ENCODE measurements at places on chromosomes 11 and 22.

DNA sequence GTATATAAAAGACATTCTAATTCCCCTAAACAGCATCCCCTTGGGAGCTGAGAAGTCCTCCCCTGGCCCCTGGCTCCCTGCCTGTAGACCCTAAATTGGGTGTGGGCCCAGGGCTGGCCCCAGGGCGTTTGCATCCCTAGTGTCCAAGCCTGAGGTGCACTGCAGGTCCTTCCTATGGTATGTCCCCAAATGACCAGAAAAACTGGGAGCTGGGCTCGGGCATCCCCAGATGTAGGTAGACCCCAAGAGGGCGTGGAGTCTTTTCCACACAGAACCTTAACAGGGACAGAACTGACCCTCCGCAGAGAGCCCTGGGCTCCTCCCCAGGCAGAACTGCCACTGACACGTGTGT lies 782 bp upstream of the OSBPL5 start:
- no peaks in the 10 kb centered on the region for H3K27me3 ChIP-seq
- no peak overlapping the region for H3K27ac ChIP-seq
- no peak for DNase-seq
- H3K36me3 ChIP-seq = no peaks in the 10 kb centered on the region
- peaks cover 36% of the 10 kb centered on the region for H3K4me1 ChIP-seq

GRCh38 chr11:62921201-62921572 lies at the start of gene CHRM1:
Gene CHRM1 (minus strand): TSS chr11:62921363. CDS start chr11:62911100, 10,263 bp downstream.
- H3K27me3 ChIP-seq = peaks cover 9% of the 10 kb centered on the region
- peaks cover 29% of the 10 kb centered on the region for H3K4me1 ChIP-seq
- H3K36me3 ChIP-seq = no peaks in the 10 kb centered on the region
- no peak for DNase-seq

GRCh38 chr11:124240621-124241397 lies at the start of gene OR8G1:
Gene OR8G1 (plus strand): TSS chr11:124241095. CDS start chr11:124249676, 8,581 bp downstream.
- no peaks in the 10 kb centered on the region for H3K27me3 ChIP-seq
- H3K4me1 ChIP-seq = no peaks in the 10 kb centered on the region
- H3K27ac ChIP-seq = no peak within 1 kb of the TSS
- no peak within 1 kb of the TSS for H3K4me3 ChIP-seq

DNA sequence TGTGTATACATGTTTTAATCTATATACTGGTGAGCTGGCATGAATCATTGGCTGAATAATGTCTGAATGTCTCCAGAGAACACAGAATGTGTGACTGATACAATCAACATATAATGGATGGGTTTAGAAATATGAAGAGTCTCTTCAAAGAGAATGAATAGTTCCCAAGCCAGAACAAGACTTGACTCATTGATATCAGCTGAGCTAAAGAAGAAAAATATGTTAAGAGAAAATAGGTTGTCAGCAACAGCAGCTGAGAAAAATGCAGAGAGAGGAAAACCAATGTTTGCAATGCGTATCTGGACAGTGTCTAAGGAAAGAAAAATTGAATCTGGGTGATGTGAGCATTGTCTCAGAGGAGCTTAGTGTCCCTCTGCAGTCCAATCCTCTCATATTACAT lies 1281.8 kb upstream of the TENM4 start:
- no peaks in the 10 kb centered on the region for H3K27me3 ChIP-seq
- peak; percentile 8 for DNase-seq
- H3K36me3 ChIP-seq = no peaks in the 10 kb centered on the region
- peaks cover 9% of the 10 kb centered on the region for H3K4me1 ChIP-seq
- peak overlapping the region; percentile 90 for H3K27ac ChIP-seq
- no peak overlapping the region for H3K4me3 ChIP-seq

GRCh38 chr11:9577556-9577955 lies 4.1 kb downstream of the WEE1 start:
- H3K27me3 ChIP-seq = no peaks in the 10 kb centered on the region
- H3K27ac ChIP-seq = no peak overlapping the region
- H3K36me3 ChIP-seq = peaks cover 15% of the 10 kb centered on the region
- H3K4me3 ChIP-seq = no peak overlapping the region
- no peak for DNase-seq

DNA sequence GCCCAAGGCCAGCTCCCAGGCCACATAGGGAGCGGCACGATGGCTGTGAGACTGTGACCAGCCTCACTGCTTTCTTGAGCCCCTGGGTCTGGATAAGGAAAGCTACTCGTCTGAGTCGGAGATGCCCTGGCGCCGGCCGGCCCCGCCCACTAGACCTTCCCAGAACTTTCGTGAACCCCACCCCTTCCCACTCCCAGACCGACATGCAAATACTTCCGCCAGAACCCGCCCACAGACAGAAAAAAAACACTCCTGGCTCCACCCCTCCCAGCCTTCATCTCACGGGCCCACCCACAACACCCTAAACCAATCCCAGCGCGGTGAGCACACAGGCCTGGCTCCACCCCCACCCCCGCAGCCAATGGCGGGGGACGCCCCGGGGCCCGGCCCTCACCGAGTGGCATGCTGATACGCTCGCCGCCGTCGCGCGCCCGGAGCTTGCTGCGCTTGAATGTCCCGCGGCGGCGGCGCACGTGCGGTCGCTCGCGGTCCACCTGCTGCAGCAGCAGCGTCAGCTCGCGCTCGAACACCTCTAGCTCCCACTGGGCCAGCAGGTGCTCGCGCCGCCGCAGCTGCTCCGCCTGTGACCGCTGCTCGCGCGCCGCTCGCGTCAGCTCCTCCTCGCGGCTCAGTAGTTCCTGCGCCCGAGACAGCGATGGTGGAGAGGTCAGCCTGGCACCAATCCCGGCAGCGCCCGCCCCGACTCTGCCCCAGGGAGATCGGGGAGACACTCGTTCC lies 7.0 kb downstream of the MAP3K11 start:
- H3K4me3 ChIP-seq = peak overlapping the region; percentile 34
- peak overlapping the region; percentile 19 for H3K27ac ChIP-seq
- DNase-seq = peak; percentile 95
- no peaks in the 10 kb centered on the region for H3K27me3 ChIP-seq
- peaks cover 17% of the 10 kb centered on the region for H3K4me1 ChIP-seq

- H3K4me3 ChIP-seq = no peak overlapping the region
- H3K27me3 ChIP-seq = no peaks in the 10 kb centered on the region
- no peaks in the 10 kb centered on the region for H3K4me1 ChIP-seq
- no peak overlapping the region for H3K27ac ChIP-seq
Observed at GRCh38 chr11:11217929-11218628, 135.0 kb downstream of the CSNK2A3 start.

- H3K4me1 ChIP-seq = no peaks in the 10 kb centered on the region
- H3K36me3 ChIP-seq = peaks cover 26% of the 10 kb centered on the region
- no peak for DNase-seq
- no peak overlapping the region for H3K4me3 ChIP-seq
Observed at GRCh38 chr11:2128130-2128510, 11.1 kb downstream of the IGF2 start.

GRCh38 chr11:104594228-104594958 lies 303.9 kb downstream of the CASP12 start:
- H3K27ac ChIP-seq = no peak overlapping the region
- no peak for DNase-seq
- H3K36me3 ChIP-seq = no peaks in the 10 kb centered on the region
- no peak overlapping the region for H3K4me3 ChIP-seq

- peaks cover 13% of the 10 kb centered on the region for H3K36me3 ChIP-seq
- H3K4me1 ChIP-seq = peaks cover 13% of the 10 kb centered on the region
- no peak for DNase-seq
Observed at GRCh38 chr22:39534092-39534506, 1.6 kb upstream of the RPS19BP1 start.

- DNase-seq = no peak
- no peaks in the 10 kb centered on the region for H3K4me1 ChIP-seq
- no peak overlapping the region for H3K27ac ChIP-seq
- no peaks in the 10 kb centered on the region for H3K36me3 ChIP-seq
- no peaks in the 10 kb centered on the region for H3K27me3 ChIP-seq
- no peak overlapping the region for H3K4me3 ChIP-seq
Observed at GRCh38 chr11:12669930-12670329, 4.3 kb upstream of the TEAD1 start.

GRCh38 chr11:119625206-119625978 lies 103.6 kb downstream of the NECTIN1 start:
- DNase-seq = no peak
- H3K27me3 ChIP-seq = no peaks in the 10 kb centered on the region
- H3K4me3 ChIP-seq = no peak overlapping the region
- H3K36me3 ChIP-seq = no peaks in the 10 kb centered on the region
- H3K4me1 ChIP-seq = no peaks in the 10 kb centered on the region

- no peaks in the 10 kb centered on the region for H3K4me1 ChIP-seq
- H3K36me3 ChIP-seq = no peaks in the 10 kb centered on the region
- H3K27me3 ChIP-seq = no peaks in the 10 kb centered on the region
- DNase-seq = peak; percentile 19
- H3K27ac ChIP-seq = no peak overlapping the region
Observed at GRCh38 chr11:82174610-82175009, 559.1 kb downstream of the FAM181B start.

DNA sequence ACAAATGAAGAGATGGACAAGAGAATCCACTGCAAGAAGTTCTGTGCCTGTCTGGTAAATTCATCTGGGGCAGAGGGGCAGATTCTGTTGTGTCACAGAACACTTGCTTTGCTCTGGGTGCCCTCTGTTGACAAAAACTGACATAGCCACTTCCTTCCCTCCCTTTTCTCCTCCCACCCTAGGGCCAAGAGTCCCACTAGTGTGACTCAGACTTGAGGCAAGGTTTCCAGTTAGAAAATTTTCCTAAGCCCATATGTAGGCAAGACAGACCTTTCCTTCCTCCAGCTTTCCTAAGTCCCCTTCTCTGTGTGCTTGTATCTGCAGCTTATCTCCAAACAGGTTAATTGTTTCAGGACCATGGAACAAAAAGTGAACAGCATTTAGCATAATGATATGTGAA lies 106.8 kb downstream of the RBFOX2 start:
- H3K36me3 ChIP-seq = no peaks in the 10 kb centered on the region
- DNase-seq = peak; percentile 81
- no peaks in the 10 kb centered on the region for H3K27me3 ChIP-seq
- H3K27ac ChIP-seq = no peak overlapping the region

DNA sequence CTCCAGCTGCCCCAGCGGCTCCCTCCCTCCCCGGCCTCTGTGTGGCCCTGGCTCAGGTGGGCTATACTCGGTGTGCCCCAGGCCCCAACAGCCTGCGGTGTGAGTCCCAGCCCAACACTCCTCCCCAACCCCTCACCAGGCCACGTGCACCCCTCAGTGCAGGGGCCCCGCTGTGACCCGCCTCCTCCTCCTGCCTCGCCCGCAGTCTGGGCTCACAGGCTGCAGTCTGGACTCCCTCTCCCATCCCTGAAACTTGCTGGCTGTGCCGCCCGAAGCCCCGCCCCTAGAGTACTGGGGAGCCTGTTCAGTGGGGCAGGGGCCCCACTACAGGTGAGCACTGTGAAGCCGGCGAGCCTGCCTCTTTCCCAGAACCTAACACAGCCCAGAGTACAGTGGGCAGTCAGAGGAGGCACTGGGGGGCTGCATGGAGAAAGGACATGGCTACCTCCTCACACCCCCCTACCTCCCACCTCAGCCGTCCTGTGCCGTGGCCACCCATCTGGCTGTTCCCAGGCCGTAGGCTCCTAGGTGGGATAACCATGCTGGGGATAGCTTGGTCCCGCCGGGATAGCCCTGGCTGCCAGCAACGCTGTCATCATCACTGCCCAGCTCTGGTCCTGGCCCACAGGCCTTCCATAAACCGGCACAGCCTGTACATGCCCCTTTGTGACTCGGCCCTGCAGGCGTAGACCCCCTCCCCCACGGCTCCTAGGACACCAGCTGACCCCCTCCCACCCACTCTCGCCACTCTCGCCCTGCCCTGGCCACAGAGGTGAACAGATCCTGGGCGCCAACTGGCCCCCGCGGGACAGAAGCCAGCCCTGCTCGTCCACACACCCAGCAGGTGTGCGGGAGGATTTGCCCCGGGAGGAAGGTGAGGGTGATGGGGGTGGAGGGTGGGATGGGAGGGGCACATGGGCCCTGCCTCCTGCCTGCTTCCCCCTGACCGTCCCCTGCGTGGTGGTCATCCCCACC lies 29.7 kb downstream of the CELSR1 start:
- peaks cover 5% of the 10 kb centered on the region for H3K36me3 ChIP-seq
- no peak for DNase-seq
- H3K27me3 ChIP-seq = no peaks in the 10 kb centered on the region
- no peak overlapping the region for H3K27ac ChIP-seq
- H3K4me3 ChIP-seq = no peak overlapping the region

GRCh38 chr11:20762116-20762844 lies 92.9 kb downstream of the NELL1 start:
- H3K36me3 ChIP-seq = no peaks in the 10 kb centered on the region
- no peak for DNase-seq
- H3K4me1 ChIP-seq = no peaks in the 10 kb centered on the region

DNA sequence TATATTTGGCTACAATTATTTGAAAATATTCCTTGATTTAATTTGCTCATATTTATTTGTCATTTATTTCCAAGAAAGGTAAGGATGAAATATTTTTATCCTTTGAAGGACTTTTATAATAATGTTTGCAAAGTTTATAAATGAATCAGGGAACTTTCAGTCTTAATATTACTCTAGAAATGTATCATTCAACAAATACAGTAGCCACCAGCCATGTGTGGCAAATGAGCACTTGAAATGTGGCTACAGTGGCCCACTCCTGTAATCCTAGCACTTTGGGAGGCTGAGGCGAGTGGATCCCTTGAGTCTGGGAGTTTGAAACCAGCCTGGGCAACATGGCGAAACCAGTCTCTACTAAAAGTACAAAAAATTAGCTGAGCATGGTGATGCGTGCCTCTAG lies 20.3 kb upstream of the PHF21A start:
- peaks cover 2% of the 10 kb centered on the region for H3K4me1 ChIP-seq
- no peak for DNase-seq

DNA sequence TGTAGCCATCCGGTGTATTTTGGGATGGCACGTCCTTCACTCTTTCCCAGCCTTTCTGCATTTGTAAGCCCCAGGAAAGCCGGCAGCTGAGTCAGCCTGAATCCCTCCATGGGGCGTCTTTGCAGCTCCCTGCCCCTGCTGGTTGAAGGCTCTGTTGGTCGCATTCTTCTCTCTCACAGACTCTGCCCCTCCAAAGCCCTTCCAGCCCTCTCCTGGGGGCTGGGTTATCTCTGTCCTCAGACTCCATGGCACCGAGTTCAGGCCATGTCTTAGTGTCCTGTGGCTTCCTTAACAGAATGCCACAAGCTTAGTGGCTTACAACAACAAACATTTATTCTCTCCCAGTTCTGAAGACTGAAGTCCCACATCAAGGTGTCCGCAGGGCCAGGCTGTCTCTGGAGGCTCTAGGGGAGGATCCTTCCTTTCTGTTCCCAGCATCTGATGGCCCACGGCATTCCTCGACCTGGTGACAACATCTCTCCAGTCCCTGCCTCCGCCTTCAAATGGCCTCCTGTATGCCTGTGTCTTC lies 62.2 kb downstream of the BCR start:
- peaks cover 30% of the 10 kb centered on the region for H3K4me1 ChIP-seq
- no peak for DNase-seq
- H3K4me3 ChIP-seq = no peak overlapping the region
- H3K27me3 ChIP-seq = no peaks in the 10 kb centered on the region
- no peaks in the 10 kb centered on the region for H3K36me3 ChIP-seq
